HS-27A (cell line): ENCODE measurements at places on chromosomes 2 and 18.

DNA sequence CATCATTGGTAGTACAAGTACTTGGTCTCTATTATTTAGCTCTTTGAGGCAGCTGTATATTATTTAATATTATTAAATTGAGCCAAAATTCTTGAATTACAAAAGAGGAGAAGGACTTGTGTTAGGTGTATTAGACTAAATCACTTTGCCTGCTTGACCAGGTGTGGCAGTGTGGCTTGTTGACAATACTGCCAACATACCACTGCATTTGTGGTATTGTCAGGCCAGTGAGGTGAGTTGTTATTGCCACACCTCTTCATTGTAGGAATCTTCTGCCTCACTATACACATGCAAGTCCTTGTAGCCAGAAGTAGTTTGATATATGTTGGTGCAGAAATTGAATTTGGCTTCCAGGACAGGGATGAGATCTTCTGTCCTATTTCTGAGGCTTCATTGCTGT, 40.5 kb downstream of the CYP20A1 start:
- DNase-seq = no peak

GRCh38 chr2:72678024-72678423, 147.8 kb downstream of the EXOC6B start:
- no peak for DNase-seq

DNA sequence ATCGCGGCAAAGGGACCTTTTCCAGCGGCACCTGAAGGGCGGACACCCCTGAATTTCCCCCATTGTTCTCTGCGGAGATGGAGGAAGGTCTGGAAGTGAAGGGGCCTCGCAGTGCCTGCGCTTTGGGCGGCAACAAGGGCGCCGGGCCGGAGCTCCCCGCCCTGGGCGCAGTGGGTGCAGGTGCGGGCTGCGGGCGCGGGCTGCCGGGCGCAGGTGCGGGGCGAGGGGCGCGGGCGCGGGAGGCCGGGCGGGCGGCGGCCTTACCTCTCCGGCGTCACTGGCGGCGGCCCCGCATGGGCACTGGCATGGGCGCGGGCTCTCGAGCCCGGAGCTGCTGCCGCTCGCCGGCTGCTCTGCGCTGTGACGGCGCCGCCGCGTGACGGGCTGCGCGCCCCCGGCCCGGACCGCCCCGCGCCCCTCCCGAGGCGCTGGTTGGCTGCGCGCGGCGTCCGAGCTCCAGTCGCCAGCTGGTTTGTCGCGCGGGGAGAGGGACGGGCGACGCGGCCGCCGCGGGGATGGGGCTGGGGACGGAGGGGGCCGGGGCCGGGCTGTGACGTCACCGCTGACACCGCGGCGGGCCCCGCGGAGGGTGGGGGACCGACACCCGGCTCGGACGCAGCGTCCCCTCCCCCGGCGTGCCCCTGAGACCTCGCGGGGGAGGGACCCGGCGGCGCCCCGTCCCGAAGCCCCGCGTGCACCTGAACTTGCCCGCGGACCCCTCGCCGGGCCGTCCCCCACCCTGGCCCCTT, at the start of gene KIF1A:
Gene KIF1A (minus strand): TSS at position 362 of the 749 bp plus-strand sequence. CDS start 22,467 bp downstream, outside the sequence.
- DNase-seq = no peak

GRCh38 chr2:17579605-17580318, 39.3 kb downstream of the VSNL1 start:
- no peak for DNase-seq

DNA sequence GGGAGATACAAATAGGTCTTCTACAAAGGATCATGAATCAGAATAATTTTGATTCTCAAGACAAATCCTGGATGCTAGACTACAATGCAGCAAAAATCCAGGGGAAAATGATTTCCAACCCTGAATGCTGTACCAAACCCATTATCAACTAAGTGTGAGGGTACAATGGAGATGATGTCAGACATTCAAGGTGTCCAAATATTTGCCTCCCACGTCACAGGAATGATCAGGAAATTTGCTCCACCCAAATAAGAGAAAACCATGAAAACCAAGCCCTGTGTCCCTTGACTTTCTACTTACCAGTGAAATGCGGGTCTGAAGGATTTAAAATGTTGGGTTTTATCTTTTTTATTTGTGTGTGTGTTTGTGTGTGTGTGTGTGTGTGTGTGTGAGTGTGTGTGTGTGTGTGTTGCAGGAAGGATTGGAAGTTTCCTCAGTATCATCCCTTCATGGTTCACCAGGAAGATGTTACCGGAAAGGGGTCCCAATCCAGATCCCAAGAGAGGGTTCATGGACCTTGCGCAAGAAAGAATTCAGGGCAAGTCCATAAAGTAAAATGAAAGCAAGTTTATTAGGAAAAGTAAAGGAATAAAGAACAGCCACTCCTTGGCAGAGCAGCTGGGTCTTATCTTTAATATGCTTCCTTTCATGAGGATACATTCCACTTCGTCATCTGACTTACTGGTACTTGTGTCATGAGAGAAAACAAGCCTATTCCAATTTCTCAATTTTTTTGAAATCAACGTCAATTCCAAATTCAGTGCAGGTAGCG, 61.1 kb upstream of the ID2 start:
- no peak for DNase-seq

DNA sequence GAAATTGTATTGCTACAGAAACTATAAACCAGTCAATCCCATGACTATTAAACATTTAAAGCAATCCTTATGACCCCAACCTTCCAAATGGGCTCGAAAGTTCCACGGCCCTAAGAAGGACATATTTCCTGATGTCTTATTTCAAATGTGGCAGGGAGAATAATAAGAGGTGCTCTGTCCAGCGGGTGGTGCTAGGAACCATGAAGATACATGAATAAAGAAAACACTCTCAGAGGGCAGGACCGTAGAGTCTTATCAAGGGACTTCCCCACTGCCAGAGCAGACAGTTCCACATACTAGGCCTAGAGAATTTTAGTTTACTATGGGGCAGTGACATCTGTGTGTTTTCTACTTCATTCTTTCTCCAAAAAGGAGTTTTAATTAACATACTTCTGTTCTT, 187.1 kb upstream of the PIK3C3 start:
- DNase-seq = no peak

DNA sequence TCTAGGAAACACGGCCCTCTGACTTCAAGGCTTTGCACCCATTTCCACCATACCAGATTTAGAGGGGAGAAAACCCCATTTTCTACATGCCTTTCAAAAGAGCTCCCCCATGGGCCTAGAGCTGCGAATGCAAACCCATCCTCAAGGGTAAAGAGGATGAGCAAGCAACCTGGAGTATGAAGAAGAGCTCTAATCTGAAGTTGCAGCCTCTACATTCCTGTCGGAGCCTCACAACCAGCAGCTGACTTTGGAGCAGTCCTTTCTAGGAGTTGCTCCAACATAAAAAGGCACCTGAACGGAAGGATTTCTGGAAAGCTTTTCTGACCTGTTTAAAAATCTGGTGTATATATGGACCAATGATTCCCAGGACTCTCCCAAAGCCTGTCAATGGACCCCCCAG, 81.4 kb upstream of the POMC start:
- DNase-seq = no peak

- no peak for DNase-seq
These were observed 463 bp upstream of the CABYR start for GRCh38 chr18:24138409-24138788.

DNA sequence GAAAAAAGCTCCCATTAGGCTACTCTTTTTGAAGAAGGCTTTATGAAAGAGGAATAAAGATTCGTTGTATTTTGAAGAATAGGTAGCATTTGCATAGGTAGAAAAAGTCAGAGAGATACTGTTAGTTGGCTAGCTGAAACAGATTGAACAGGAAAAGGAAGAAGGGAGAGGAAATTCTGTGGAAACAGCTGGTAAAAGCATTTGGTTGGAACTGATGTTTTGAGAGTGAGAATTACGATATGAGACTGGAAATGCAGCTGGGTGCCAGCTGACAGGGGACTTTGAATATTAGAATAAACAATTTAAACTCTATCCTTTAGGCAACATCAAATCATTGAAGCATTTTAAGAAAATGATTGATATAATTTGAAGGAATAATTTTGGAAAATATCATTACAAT, 96.7 kb upstream of the CNTNAP5 start:
- DNase-seq = no peak

GRCh38 chr2:20027260-20027677, 14.8 kb upstream of the MATN3 start:
- DNase-seq = no peak

DNA sequence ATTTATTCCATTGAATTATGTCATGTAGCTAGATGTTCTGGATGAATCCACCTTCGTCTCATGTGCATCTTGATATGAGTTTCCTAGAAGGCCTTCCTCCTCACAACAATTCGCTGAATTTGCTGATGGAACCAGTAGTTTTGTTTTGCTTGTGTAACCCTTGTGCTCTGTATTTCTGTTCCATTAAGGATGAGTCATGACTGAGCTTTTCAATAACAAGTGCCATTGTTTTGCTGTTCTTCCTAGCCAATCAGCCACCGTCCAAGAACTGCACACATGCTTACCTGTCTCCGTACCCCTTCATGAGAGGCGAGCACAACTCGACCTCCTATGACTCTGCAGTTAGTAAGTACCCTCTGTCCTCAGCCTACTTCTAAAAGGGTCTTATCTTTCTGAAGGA, 2.3 kb downstream of the TMEM182 start:
- no peak for DNase-seq

DNA sequence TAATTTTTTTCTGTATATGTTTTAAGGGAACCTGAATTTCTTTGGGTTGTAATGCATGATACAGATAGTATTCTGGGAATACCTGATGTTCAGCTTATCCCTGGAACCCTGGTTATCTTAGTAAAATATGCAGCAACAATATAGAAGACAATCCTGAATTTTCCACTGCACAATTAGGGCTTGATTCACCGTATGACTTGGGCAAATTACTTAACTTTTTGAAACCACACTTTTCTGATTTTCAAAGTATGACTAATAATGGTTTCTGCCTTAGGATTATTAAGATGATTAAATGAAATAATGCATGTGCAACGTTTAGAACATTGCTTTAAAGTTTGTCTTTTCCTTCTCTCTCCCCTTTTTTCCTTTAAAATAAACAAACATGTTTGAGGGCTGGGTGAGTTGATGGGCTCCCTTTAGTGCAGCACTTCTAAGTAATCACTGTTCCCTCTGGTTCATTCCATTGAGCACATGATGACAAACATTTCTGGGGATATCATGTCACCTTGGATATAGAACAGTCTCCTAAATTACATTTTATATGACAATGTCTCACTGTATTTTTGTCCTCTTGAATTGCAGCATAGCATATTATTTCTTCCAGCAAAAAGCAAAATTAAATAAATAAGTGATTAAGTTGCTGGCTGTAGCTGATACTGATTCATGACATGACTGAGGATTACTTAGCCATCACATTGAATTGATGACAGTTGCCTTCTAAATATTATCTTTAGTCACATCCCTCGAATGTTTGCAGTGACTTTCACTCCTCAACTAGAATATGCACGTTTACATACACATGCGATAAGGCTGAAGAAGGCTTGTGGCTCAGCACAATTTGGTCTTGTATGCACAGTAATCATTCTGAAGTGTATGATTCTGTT, 254.5 kb downstream of the NEDD4L start:
- DNase-seq = no peak
